Adrenal gland (tissue), 19 donors: ENCODE measurements at places on chromosomes 13 and 19.

- DNase-seq: no peak
These were observed 35.6 kb upstream of the SERPINE3 start for GRCh38 chr13:51303882-51304281.

GRCh38 chr13:75544681-75545330, 4.8 kb upstream of the UCHL3 start:
- DNase-seq: peak; percentile 41

GRCh38 chr19:17398902-17399527, 5.0 kb upstream of the CCDC194 start:
- DNase-seq: no peak

- no peak for DNase-seq
These were observed 510.0 kb upstream of the KLF12 start for GRCh38 chr13:74644229-74644628.

DNA sequence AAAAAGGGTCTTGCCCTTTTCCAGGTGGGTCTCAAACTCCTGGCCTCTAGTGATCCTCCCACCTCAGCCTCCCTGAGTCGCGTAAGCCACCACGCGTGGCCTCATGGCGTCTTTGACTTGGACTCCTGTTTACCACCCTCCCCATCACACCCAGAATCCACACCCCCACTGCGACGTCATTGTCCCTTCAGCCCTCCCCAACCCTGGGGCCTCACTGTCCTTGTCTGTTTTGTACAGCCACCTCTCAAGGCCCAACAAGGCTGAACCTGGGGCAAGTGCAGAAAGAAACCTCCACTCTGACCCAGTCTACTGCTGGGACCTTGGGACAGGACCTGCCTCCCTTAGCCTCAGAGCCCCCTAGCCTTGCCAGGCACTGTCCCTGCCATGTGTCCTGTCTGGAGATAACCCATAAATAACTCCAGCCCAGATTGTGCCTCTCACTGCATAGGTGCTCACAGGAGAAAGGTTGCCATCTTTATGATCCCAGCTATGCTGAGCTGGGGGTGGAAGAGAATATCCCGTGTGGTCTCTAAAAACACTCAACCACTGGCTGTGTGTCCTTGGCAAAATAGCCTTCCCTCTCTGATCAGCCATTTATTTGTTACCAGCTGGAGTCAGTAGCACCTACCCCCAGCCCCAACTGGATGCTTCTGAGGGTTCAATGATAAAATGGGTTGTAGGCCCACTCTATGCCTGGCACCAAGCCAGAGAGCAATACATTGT, 1.8 kb upstream of the IFI30 start:
- peak; percentile 66 for DNase-seq
